ENCODE measurements at places on chromosomes 11 and 22.
A peak's percentile ranks its signal among the peaks of the same experiment; 100 is the strongest.

DNA sequence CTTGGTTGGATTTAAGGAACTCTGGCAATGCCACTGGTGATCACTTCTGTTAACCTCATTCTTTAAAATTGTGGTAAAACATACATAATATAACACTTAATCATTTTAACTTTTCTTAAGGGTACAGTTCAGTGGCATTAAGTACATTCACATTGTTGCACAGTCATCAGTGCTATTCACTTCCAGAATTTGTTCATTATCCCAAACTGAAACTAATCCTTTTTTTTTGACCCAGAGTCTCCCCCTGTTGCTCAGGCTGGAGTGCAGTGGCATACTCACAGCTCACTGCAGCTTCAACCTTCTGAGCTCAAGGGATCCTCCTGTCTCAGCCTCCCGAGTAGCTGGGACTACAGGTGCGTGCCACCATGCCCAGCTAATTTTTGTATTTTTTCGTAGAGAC is 10.6 kb downstream of the ELF5 start:
- DNase-seq: no peak

- DNase-seq: no peak
Measured at GRCh38 chr22:45771057-45771456, 99.4 kb downstream of the ATXN10 start.

DNA sequence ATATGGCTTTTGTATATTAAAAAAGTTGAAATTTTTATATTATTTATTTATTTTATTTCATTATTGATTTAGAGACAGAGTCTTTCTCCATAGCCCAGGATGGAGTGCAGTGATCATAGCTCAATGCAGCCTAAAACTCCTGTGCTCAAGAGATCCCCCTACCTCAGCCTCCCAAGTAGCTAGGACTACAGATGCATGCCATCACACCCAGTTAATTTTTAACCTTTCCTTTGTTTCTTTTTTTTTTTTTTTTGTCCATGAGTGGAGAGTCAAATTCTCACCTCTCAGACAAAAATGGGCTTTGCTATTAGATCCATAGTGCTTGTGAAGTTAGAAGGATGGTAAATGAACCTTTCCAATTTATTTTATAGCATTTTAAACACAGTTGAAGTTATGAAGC is 182.5 kb downstream of the SOX6 start:
- no peak for DNase-seq

DNA sequence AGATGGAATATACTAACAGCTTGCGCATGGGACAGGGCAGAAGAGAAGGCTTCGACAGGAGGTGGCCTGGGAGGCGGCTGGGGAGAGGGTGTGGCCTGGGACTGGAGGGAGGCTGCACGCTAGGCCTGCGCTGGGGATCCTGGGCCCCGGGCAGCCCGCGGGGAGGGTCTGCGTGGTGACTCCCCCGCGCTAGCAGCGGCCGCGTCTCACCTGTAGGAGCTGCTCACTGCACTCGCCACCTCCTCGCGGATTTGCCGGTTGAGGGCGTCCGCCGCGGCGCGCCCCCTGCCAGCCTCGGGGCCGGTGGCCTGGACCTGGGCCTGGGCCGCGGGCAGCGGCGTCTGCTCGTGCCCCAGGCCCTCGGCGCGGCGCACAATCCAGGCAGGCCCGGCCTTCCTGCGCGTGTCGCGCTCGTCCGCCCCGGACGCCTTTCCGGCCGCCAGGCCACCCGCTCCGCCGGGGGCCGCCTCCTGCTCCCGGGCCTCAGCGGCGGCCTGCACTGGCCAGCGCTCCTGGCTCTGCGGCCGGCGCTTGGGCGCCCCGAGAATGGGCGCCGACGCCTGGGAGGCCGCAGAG is 1.5 kb downstream of the MAP6 start:
- DNase-seq: peak; percentile 25

DNA sequence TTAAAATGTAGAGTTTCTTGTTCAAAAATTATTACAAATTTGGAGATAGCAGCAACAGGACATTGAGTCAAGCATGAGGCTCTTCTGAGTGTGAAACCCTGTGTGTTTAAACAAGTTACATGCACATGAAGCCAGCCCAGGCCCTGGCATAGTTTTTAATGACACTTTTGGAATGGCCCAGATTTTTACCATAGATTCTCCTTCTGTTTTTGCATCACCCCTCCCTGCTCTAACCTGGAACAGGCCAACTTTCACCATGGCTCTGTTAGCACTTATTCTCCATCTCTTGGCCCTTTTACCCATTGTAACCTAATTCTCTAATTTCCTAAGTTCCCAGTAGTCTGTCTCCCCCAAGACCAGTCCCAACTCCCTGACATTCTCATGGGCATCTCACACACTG is 63.1 kb upstream of the PRSS23 start:
- no peak for DNase-seq

DNA sequence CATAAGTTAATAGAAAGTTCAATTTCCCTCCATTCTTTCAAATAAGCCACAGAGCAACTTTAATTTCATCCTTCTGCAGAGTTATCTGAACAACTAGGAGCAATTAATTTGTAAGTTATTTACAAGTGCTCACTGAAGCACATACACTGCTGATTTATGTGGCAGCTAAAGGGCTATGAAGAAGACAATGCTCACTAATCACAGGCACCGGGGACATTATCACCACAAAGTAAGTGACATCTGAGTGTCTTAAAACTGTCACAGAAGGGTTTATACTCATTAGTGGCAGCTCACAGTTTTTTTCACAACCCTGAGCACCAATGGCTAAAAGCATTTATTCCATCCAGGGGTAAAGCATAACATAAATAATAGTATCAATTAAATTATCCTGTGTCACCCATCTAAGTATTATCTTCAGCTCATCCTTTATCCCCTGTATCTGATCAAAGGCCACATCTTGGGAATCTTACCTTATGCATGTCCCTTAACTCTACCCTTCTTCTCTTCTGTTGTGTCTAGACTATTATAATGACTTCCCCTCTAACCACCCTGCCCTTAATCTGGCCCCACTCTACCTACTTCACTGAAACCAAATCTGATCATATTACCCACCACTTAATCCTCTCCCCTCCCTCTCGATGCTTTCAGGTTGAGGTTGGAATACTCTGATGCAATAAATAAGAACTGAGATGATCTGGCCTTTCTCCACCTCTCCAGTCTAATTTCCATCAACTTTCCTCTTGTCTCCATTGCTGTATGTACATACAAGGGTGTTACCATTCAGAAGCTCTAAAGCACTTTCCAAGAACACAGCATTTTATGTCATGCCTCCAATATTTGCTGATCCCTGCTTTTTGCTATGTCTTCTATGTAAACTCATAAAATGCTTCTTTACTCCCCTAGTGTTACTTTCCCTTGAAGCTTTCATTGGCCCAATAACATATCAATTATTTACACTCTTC is 252.7 kb downstream of the CASP12 start:
- no peak for DNase-seq

DNA sequence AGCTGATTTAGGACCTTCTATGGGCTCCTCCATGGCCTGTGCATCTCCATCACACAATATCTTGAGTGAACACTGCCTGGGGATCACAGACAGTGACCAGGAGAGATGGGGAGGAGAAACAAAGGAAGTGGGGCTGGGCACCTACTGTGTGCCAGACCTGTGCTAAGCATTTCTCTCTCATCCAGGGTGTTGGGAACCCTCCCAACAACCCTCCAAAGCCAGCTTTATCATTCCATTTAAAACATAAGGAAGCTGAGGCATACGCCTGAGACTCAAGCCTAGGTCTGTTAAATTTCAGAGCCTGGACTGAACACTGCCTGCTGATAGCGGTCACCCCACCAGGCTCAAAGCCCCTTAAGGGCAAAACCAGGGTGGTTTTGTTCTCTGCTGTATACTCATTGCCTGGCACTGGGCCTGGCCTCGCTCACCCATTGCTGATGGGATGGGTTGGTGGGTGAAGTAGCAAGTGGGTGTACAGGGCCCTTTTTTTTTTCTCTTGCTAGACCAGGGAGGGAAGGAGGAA is 130.1 kb downstream of the MN1 start:
- DNase-seq: no peak

DNA sequence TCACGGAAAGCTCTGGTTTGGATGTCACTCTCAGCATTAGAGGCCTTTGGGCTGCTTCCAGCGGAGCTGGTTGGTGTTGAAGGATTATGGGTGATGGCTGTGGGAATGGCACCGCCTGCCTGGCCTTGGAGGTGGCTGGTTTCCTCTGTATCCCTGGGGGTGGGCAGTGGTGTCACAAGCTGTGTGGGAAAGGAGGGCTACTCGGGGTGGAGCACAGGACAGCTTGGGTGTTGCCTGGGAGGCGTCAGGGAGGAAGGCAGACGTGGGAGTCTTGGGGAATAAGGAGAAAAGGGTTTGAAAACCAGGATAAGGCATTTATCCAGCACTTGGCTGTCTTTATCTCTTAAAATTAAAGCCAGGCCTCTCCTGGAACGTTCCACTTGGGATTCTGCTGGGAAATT is 71.8 kb downstream of the ADAMTS15 start:
- DNase-seq: no peak

DNA sequence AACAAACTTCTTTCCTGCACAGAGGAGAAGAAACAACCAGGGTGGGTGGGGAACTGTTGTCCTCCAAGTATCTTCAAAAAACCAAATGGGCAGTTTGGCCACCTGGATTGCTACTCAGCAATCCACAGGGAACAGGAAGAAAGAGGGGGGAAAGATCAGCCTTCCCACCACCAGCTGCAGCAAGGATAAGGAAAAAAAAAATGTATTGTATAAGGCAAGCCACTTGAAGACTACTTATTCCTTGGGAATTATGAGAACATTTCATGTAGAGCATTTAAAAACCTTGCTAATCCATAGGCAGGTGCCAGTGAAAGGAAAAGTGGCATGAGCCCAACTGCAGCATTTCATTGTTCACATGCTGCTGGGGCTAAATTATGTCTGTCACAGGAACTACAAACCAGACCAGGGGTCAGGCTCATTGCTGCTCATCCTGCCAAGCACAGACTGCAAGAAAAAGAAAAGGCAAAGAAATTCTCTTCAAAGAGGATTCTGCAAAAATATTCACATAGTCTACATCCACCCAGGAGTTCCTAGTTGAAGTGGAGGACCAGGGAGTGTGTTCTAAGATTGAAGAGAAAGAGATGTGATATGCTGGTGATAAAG is 2.2 kb downstream of the RAB30 start:
- DNase-seq: no peak

GRCh38 chr22:44003405-44004103 is 20.5 kb upstream of the PARVB start:
- DNase-seq: peak; percentile 18

- DNase-seq: no peak
Measured at GRCh38 chr11:19176629-19177186, 25.1 kb downstream of the CSRP3 start.

- no peak for DNase-seq
Measured at GRCh38 chr22:33510429-33510904, 409.8 kb downstream of the LARGE1 start.

- no peak for DNase-seq
Measured at GRCh38 chr11:92769112-92769511, 200.3 kb upstream of the MTNR1B start.

DNA sequence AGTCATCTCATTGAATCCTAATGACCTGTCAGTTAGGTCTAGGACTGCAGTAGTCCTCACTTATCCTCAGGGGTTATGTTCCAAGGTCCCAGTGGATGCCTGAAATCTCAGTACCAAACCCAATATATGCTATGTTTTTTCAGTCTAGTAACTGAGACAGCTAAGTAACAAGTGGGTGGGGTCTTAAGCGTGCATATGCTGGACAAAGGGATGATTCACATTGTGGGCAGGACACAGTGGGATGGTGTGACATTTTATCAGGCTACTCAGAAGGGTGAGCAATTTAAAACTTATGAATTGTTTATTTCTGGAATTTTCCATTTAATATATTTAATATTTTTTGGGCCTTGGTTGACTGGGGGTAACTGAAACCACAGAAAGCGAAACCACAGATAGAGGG is 29.0 kb downstream of the DDX10 start:
- no peak for DNase-seq

- no peak for DNase-seq
Measured at GRCh38 chr11:115132436-115133228, 371.6 kb downstream of the CADM1 start.

DNA sequence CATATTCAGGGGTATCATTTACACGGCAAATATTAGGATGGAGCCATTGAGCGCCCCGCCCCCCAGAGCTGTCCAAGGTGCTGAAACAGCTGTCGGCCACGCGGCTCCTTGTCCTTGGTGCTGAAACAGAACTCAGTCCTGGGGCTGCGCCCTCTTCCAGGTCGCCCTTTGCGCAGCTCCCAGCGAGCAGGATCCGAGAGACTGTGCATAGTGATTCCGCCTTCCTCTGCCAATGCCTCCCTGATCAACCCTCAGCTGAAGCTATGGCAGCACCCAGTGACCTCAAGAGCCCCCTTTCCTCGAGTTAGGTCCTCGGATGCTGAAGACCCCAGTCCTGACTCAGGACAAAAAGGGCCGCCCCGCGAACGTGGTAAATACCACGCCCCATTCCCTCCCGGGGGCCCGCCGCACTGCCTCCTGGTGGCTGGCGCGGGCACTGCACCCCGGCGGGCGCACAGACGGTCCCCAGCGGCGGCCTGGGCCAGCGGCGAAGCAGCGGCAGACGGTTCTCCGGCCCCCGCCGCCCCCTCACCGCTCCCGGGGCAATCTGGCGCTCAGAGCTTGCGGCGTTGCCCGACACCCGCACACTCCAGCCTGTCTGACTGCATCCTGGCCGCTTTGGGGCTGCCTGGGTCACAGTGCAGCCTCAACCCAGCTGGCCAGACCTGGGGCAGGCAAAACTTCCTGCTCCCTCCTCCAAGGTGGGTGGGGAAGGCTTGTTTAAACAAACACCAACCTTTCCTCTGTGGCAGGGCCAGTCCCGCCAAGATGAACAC is 13.4 kb downstream of the SYT7 start:
- DNase-seq: peak; percentile 89

DNA sequence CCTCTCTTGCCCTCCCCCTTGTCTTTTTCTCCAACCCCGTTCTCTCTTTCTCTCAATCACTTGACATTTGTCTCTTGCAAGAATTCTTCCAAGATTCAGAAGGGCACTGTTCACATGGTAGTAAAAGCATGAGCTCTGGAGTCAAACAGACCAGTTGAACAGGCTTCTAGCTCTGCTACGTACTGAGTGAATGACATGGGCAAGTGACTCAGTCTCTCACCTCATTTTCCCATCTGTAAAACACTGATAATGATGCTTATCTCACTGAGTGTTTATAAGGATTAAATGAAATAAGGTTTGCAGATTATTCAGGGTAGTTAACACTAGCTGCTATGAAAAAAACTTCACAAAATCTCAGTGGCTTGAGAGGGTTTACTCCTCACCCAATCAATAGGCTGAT is 5.9 kb upstream of the IL10RA start:
- no peak for DNase-seq

GRCh38 chr22:40720538-40721256 is 41.4 kb downstream of the MCHR1 start:
- no peak for DNase-seq
